ENCODE measurements at places on chromosomes 13 and 19.

GRCh38 chr13:100128838-100129237 lies 39.9 kb downstream of the PCCA start:
- no peak for DNase-seq

GRCh38 chr19:53192771-53193534 lies at the start of gene ZNF665:
Gene ZNF665 (minus strand): TSS chr19:53193358. CDS start chr19:53182898, 10,460 bp downstream.
- DNase-seq, result peak; percentile 47

GRCh38 chr19:19042732-19043280 lies 9.4 kb downstream of the ARMC6 start:
- no peak for DNase-seq

DNA sequence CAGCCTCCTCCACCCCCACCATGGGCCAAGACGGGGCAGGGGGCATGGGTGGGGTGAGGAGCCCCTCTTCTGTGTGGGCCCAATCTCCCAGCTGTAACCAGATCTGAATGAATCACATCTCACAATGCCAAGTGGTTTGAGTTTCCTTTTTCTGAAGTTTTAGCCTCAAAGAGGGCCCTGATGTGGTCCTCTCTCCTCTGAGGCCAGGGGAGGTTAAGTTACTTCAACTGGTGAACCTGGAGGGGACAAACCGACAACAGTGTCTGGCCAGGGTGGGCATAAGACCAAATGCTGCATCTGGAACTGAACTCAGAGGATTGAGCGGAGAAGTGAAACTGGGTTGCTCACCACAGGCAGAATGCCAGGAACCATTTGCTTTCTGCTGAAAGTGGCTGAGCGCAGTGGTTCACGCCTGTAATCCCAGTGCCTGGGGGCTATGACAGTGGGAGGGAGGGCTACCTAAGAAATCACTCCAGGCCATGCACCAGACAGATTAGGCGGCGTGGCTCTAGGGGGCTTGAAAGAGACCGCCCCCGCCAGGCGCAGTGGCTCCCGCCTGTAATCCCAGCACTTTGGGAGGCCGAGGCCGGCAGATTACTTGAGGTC lies 15.4 kb upstream of the IRGC start:
- peak; percentile 22 for DNase-seq

Measured in pulmonary artery endothelial cell (primary cell).